ENCODE measurements at places on chromosomes 1 and 21.

GRCh38 chr1:228297242-228297641, 89.4 kb downstream of the OBSCN start:
- no peak for DNase-seq

- DNase-seq: no peak
Measured at GRCh38 chr1:234973426-234974250, 155.0 kb downstream of the TOMM20 start.

GRCh38 chr1:19734056-19734455, 65.7 kb downstream of the TMCO4 start:
- DNase-seq: no peak

DNA sequence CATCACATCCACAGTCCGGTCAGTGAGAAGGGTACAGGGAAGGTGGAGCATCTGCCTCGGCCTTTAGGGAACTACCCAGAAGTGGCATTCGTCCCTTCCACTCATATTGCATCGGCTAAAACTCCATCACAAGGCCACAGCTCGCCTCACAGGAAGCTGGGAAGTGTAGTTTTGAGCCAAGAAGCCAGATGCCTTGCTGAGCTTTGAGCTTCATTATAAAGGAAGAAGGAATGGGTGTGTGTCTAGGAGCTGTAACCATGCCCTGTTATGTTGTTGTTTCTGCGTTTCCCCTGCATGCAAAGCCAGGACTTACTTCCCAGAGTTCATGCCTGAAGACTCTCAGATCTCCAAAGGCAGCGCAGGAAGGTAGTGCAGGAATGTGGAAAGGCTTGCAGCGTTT, 61.1 kb downstream of the OPTC start:
- DNase-seq: no peak

DNA sequence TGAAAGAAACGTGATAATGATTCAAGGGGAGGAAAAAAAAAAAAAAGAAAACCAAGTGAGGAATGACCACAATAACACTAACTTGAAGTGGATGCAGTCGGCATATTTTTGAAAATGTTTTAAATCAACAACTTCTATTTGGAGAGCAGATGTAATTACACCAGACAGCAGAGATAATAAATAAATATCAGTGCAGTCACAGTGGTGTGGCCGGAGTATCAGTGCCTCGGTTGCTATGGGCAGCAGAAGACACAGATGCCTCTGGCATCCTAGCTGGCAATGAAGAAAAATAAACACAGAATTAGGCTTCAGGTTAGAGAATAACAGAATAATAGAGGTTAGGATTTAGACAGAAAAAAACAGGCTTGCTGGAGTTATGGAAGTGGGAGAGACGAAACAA, 888.3 kb downstream of the LTN1 start:
- DNase-seq: no peak

GRCh38 chr1:32291708-32292538, at the start of gene HDAC1:
HDAC1 (plus strand) TSS chr1:32292083; CDS start chr1:32292170, 87 bp downstream.
- peak; percentile 99 for DNase-seq

GRCh38 chr1:223216531-223217205, 73.6 kb upstream of the TLR5 start:
- no peak for DNase-seq

DNA sequence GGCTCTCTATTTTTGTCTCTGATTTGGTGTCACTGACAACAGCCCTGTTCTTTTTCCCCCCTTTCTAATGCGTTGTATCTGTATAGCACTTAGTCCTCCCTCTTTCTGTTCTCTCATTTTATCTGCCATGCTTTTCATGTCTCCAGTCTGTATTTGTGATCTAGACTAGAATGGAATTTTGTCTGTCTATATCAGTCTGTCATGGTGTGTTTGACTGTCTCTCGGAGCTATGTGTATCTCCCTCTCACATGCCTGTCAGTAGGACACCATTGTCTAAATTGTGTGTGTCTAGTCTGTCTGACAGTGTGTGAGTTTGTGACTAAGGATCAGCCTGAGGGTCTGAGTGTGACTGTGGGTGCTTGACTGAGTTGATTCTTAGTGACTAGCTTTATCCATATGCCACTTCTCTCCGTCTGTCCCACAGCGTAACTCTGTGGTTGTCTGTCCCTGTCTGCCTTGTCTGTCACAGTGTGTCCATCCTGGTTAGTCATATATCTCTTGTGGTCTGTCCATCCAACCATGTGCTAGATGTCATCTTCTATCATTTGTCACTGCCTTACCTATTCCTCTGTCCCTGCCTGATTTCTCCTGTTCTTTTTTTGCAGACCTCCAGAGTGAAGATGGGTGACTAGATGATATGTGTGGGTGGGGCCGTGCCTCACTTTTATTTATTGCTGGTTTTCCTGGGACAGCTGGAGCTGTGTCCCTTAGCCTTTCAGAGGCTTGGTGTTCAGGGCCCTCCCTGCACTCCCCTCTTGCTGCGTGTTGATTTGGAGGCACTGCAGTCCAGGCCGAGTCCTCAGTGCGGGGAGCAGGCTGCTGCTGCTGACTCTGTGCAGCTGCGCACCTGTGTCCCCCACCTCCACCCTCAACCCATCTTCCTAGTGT, 1.4 kb upstream of the B4GALT2 start:
- no peak for DNase-seq

- no peak for DNase-seq
Measured at GRCh38 chr1:23246274-23246673, 29.0 kb upstream of the HTR1D start.

GRCh38 chr1:88317396-88317795, 366.7 kb upstream of the PKN2 start:
- no peak for DNase-seq

- DNase-seq: no peak
Measured at GRCh38 chr1:186239171-186239570, 135.9 kb downstream of the TPR start.

DNA sequence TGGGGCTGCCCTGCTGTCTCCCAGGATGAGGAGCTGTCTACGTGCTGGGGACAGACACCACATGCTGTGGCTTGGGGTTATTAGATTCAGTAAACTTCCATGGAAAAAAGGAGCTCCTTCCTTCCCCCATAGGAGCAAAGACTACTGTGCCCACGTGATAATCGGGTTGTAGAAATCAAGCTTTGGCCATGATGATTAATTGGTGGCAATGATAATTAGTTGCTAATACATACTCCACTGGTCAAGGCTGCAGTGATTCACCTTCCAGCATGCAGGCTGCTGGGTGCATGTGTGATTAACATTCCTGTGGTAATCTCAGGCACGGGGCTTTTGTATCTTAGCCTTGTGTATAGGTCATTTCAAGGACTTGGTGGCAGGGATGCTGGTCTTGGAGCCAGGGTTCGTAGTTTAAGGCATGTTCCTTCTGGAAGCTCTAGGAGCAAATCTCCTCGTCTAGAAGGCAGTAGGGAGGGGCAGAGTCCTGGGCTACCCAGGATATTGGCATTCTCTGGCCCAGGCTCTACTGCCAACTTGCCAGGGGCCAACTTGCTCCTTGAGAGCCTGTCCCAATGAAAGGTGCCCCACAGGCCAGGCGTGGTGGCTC, 41.4 kb downstream of the TMCO4 start:
- no peak for DNase-seq

GRCh38 chr21:33428669-33429068, 25.5 kb downstream of the IFNGR2 start:
- no peak for DNase-seq

DNA sequence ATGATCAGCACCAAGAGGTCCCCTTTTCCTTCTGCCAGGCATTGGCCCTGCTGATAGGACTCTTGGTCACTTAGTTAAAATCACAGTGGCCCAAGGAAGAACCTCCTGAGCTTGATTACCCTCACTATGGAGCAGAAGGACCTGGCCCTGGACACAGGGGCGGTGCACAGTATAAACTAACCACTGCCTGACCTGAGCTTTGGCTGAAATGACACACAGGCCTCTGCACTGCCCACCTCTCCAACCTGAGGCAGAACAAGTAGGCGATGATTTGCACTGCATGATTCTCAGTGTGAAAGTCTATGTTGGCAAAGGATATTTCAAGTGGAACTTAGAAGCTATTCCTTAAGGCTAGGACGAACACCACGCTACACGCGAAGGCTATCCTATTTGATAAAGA, 48.5 kb downstream of the CAPN2 start:
- DNase-seq: no peak

- DNase-seq: no peak
Measured at GRCh38 chr1:244160455-244161235, 109.6 kb downstream of the ZBTB18 start.

- DNase-seq: no peak
Measured at GRCh38 chr1:8902765-8903164, 24.3 kb upstream of the ENO1 start.

- no peak for DNase-seq
Measured at GRCh38 chr1:192005976-192006375, 152.3 kb upstream of the RGS18 start.

DNA sequence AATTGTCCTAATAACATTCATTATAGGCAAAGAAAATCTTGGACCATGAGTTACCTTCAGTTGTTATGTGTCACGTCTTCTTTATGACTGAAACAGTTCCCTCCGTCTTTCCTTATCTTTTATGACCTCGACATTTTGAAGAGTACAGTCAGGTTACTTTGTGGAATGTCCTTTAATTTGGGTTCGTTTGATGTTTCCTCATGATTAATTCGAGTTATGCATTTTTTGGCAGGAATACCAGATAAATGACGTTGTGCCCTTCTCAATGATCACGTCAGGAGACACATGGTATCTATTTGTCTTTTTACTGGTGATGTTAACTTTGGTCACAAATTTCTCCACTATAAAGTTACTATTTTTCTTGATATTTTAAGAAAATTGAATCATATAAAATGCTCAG, 17.3 kb upstream of the KLF17 start:
- DNase-seq: no peak

- DNase-seq: no peak
Measured at GRCh38 chr21:35512346-35512745, 463.2 kb upstream of the RUNX1 start.

DNA sequence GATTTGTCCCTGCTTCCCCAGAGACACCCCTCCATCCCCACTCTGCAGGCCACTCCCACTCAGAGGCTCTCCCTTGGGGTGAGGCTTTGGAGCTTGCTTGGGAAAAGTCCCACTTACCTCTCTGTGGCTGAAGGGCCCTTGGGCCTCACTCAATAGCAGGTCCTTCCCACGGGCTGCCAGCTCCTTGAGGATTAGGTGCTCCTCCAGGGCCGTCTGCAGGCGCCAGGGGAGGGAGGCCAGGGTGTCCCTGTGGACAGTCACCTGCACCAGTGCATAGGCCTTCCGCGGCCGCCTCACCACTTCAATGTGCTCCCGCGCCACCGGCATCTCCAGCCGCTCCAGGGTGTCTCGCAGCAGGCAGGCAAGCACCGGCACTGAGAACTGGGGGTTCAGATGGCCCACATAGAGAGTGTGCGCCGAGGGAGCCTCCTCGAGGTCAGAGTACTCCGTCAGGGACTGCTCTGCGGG, 1.4 kb downstream of the SLFNL1 start:
- DNase-seq: no peak

DNA sequence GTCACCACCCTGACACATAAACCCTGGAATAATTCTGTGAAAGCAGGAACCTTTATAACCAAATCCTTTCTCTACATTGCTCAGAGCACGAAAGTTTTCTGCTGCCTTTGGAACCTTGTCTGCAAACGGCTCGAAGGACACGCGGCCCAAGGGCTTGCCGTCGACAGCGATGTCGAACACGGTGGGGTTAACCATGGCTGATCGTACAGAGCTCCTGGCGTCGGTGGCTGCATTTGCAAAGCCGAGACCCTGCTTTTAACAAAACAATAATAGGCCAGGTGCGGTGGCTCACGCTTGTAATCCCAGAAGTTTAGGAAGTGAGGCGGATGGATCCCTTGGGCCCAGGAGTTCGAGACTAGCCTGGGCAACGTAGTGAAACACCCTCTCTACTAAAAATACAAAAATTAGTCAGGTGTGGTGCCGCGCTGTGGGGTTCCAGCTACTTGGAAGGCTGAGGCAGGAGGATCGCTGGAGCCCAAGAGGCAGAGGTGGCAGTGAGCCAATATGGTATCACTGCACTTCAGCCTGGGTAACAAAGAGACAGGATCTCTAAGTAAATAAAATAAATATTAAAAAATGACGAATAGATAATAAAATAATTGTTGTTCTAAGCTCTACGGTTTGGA, 2.2 kb upstream of the EIF2B3 start:
- no peak for DNase-seq

GRCh38 chr1:62435231-62436038, 1.4 kb upstream of the USP1 start:
- no peak for DNase-seq

- no peak for DNase-seq
Measured at GRCh38 chr1:162663086-162663485, 30.8 kb downstream of the DDR2 start.

- peak; percentile 57 for DNase-seq
Measured at GRCh38 chr21:27700974-27701614, 734.2 kb upstream of the ADAMTS5 start.

- no peak for DNase-seq
Measured at GRCh38 chr1:59541161-59541560, 244.3 kb downstream of the FGGY start.

DNA sequence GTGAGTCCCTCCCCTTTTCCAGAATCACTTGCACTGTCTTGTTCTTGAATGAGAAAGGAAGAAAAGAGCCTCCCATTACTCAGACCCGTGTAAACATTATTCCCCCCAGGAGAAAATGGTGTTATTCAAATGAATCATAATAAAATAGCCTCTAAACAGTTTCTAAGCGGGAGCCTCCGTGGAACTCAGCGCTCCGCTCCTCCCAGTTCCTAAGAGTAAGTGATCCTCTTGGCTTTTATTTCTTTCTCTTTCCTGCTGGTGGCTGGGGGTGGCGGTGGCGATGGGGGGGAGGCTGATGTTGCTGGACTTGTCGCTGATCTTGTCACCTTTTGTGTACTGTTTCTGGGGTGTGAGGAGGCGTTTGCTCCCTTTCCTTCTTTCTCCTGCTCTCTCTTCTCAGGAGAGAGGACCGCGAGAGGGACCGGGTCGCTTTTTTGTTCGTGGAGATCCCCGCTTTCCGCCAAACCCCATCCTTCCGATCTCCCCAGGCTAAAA, 781 bp downstream of the PROX1 start:
- no peak for DNase-seq

DNA sequence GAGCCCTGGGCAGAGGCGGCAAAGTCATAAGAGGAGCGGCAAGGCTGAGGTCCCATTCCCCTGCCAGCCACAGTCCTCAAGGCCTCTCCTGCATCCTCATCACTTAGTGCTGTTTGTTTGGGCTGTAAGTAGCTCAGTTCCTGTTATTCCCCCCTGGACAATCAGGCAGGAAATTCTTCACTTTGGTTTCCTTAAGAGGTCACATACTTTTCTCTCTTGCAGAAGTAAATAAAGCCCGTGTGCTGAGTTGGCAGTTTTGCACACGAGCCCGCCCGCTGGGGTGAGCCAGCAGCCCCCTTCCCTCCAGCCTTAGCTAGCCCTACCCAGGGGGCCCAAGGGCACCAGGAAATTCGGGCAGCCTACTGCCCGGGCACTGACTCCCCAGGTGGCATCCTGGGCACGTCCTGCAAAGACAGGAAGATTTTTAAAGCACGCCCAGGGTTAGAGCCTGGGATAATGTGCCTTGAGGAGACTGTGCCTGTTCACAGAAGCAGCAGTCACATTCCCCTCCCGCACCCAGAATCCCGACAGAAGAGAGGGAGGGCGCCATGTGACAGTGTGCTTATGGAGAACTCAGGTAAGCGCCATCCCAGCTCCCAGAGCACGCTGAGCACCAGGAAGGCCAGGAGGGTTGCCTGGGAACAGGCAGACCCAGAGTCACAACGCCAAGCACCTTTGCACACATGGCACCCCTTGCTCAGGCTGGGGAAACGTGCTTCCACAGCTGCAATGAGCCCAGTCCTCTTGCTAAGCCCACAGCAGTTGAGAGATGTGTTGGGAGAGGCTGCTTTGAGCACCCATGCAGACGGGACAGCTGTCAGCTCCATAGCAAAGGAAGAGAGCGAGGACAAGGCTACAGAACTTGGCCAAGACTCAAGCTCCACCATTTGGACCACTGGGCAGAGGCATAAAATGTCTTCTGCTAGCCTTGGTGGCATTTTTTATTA, 144.5 kb upstream of the TMEM51 start:
- DNase-seq: no peak

All from stimulated activated CD4-positive, alpha-beta T cell treated with anti-CD3 and anti-CD28 coated beads, Interleukin-1b, Interleukin-23, amount 100 ng/mL, for 48 hours (primary cell).